ENCODE measurements at places on chromosomes 3 and 15.

- no peak for DNase-seq
Observed at GRCh38 chr15:57213862-57214261, 162.4 kb upstream of the CGNL1 start.

GRCh38 chr15:35746121-35746520, 200.2 kb upstream of the DPH6 start:
- no peak for DNase-seq

- DNase-seq: no peak
Observed at GRCh38 chr15:28885630-28886430, at the start of gene APBA2. Gene APBA2, plus strand, starts transcription at chr15:28885974. Its CDS starts 167,911 bp downstream, at chr15:29053885.

GRCh38 chr15:40932649-40933516, 3.7 kb downstream of the DLL4 start:
- no peak for DNase-seq

DNA sequence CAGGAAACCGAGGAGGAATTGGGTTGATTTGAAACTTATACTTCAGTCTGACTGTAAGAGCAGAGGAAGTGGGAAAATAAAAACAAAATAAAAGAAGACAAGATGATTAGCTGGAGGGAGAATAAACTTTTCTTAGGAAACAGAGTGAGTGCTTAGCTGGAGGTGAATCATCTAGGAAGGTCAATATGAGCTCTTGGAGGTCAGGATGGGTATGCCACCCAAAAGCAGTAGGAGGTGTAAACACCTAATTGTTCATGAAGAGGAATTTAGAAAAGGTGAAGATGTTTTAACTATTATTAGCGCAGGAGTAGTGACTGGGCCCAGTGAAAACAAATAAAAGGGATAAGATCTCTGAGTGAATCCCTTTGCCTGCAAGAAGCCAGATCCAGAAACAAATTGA, 39.9 kb upstream of the ARL14 start:
- no peak for DNase-seq

GRCh38 chr3:84275532-84275931, 683.3 kb upstream of the CADM2 start:
- DNase-seq: no peak

DNA sequence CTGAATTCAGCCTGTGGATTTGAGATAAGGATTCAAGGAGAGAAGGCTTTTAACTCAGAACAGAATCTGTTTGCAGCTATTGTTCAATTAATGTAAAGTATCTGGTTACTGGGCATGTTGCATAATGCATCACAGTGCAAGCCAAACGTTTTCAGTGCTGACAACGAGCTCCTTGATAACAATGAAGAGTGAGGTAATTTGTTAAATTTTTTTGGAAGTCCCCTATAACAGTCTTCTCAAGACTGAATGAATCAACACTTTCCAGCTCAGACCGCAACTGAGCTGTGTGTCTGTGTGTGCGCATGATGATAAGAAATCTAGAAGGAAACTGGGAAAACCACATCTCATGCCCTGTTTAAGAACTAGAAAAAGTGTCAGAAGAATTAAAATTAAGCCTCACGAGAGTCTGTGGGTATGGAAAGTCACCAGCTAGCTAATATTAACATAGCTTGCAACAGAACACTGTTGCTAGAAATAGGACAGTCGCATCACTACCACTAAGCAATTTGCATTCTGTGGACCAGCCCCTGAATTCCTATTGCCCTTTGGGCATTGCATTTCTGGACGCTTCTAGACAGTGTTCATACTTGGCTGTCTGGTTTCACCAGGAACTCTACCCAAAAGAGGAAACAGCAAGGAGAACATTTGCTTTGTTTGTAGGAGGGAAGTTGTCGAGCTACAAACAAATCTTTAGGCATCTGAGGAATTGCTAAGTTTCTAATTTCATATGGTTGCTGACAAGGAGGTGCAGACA, 43.7 kb upstream of the ATP2C1 start:
- no peak for DNase-seq

DNA sequence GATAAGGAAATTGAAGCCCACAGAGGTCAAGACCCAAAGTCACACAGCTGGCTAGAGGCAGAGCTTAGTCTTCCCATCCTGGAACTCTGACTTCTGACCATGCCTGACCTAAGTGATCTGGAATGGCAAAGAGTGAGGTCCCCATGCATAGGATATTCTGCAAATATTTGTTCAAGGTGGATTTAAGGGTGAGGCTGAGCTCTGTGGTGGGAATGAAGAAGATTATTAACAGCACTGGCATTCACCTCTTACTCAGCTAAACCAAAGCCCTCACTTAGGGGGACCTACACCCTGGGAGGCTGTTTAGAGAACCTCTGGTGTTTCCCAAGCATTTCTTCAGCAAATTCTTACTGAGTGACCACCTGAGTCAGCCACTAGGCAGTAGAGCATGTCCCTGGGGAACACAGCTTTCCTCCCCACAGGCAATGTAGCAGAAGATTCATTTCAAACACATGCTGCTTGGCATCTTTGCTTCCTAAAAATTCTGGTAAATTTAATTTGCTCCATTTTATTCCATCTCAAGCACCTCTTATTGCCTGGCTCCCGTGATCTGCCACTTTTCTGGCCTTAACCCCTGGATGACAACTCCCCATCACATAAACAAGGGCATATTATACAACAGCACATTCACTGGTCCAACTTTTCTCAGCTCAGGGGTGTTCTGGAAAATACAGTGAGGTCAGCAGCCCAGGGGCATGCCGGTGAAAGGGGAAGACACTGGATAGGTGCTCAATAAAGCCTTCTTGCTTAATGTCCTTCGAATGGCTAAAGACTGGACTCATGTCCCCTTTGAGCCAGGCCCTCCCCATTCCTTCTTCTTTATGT, 176.0 kb downstream of the ABHD5 start:
- DNase-seq: no peak

- DNase-seq: no peak
Observed at GRCh38 chr15:80434926-80435720, 30.9 kb downstream of the ARNT2 start.

GRCh38 chr3:136377508-136377907, 127.4 kb downstream of the PCCB start:
- no peak for DNase-seq

DNA sequence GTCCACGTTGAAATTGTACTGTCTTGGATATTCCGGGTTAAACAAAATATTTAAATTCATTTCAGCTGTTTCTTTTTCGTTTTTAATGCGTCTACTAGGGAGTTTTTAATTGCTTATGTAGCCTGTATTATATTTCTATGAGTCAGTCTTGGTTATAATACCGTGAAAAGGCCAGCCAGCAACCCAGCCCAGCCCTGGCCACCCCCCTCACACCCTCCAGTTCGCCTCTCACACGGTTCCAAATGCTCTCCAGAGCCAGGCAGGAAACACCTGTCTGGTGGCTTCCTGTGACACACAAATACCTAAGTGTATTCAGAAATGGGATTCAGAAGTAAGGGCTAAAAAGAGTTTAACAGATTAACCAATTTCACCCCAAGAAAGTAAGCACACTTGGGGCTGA, 4.4 kb downstream of the SH3BP5 start:
- no peak for DNase-seq

Measured in stimulated activated CD8-positive, alpha-beta memory T cell treated with anti-CD3 and anti-CD28 coated beads, Interleukin-15, amount 100 ng/mL, for 1 hour (primary cell).